ENCODE measurements at places on chromosomes 5 and 9.

GRCh38 chr5:119323601-119324000, 32.2 kb upstream of the TNFAIP8 start:
- DNase-seq, result no peak

- no peak for DNase-seq
These were observed 187.1 kb upstream of the SPEF2 start for GRCh38 chr5:35430381-35431162.

DNA sequence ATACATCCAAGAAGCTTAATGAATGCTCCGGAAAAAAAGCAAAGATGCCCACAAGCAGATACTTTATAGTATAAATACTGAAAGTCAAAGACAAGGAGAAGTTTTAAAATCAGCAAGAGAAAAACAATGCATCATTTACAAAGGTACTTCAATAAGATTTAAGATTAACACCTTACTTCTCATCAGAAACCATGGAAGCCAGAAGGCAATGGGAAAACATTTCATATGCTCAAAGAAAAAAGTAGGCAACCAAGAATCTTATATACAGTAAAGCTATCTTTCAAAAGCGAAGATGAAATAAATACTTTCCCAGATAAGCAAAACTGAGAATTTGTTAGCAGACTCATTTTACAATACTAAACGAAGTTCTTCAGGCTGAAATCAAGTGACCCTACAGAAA, 51.1 kb downstream of the ABHD17B start:
- DNase-seq, result no peak

- DNase-seq, result no peak
These were observed 138.0 kb upstream of the ZNF366 start for GRCh38 chr5:72645064-72645846.

DNA sequence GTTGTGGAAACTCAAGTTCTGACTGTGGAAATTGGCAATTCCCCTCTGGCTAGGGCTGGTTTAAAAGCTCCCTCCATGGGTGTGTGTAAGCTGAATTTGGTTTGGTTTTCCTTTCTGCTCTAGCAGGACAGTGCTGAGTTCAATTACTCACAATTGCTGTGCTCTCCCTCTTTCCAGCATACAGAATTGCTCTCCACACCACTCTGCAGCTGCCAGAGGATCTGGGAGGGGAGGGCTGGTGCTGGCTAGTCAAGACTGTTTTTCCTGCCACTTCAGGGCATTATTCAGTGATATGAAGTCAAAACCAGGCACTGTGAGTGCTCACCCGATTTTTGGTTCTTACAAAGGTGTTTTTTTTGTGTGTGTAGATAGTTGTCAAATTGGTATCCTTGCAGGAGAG, 336.9 kb upstream of the SLC24A2 start:
- DNase-seq, result no peak

- DNase-seq, result no peak
These were observed 56.3 kb upstream of the KCNN2 start for GRCh38 chr5:114305402-114306207.

GRCh38 chr5:156155598-156155997, 171.4 kb upstream of the SGCD start:
- DNase-seq, result no peak

GRCh38 chr5:8434501-8434900, 565.6 kb downstream of the MTRR start:
- DNase-seq, result no peak

GRCh38 chr9:38067859-38068681, 957 bp downstream of the SHB start:
- DNase-seq, result no peak

DNA sequence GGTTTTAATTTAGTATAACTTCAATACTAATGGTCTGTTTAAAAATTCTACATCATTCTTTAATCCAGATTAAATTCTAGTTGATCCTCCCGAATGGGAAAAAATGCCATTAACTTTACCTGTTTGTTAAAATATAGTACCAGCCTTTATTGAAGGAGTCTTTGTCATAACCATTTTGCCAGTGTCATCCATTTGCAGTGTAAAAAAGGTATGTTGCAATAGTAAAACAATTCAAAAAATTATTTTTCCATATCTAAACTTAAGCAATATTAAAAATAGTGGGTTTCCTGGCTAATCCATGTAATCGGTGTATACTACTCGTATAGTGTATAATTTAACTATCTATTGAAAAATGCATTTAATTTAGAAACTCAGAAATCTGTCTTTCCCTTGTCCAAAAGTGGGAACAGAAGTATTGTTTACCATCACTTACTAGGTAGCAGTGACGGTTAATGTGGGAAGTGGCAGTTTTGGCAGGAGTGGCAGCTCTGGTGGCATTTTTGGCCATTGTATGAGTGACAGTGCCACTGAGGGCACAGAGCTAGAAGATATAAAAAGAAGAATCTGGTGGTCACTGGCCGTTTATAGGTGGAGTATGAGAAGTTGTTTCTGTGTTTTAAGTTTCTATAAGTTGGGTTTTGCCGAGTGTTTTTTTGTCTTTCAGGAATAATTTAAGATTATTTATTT, 1.9 kb downstream of the AP3S1 start:
- no peak for DNase-seq

GRCh38 chr5:99004960-99005359, 76.2 kb upstream of the CHD1 start:
- DNase-seq, result no peak

- DNase-seq, result no peak
These were observed 145.1 kb upstream of the PHYKPL start for GRCh38 chr5:178377583-178378270.

- DNase-seq, result no peak
These were observed 27.4 kb upstream of the CORO2A start for GRCh38 chr9:98219794-98220370.

DNA sequence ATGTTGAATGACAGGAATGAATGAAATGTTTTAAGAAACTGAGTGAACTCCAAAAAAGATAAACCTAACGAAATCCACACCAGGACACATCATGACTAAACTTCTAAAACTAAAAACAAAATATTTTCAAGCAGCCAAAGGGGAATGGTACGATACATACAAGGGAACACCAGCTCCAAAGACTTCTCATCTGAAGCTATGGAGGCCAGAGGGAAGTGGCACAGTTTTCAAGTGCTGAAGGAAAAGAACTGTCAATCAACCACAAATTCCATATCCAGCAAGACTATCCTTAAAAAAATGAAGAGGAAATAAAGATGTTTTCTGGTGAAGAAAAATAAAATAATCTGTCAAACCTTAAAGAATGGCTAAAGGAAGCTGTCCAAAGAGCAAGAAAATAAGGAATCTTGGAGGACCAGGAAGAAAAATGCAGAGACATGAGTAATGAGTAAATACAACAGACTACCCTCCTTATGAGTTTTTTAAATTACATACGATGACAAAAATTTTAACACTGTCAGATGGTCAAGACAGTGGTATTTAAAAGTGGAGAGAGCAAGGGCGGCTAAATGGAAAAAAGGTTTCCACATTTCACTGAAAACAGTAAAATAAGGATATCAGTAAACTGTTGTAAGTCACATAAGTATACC, 12.0 kb downstream of the CAMSAP1 start:
- no peak for DNase-seq

DNA sequence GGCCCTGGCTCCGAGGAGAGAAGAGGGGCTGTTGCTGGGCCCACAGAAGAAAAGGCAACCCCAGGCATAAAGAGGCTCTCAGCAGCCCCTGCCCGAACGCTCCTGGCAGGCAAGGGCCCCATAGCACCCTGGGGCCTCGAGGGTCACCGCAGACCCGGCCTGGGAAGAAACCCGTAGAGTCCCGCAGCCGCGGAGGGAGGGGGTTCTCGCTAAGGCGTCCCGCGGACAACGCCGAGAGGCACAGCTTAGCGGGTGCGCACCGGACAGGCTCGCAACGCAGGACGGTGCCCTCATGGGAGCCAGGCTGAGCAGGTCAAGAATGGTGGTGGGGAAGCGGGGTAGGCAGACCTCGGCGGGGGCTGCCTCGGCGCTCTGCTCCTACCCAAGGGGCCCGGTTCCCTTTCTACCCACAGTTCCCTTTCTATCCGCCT, 6.7 kb downstream of the PITX1 start:
- no peak for DNase-seq

Measured in activated CD4-positive, alpha-beta T cell treated with anti-CD3 and anti-CD28 coated beads for 24 hours (primary cell).